ENCODE measurements at places on chromosomes 2 and 18.

GRCh38 chr2:200136655-200137054, 169.8 kb upstream of the SPATS2L start:
- DNase-seq = no peak

GRCh38 chr18:36460854-36461253, 163.3 kb downstream of the FHOD3 start:
- DNase-seq = no peak

- no peak for DNase-seq
Observed at GRCh38 chr2:241730671-241731293, 3.6 kb upstream of the D2HGDH start.

GRCh38 chr18:61738042-61738441, 154.8 kb downstream of the RNF152 start:
- no peak for DNase-seq

GRCh38 chr2:180907731-180908130, 72.7 kb upstream of the UBE2E3 start:
- no peak for DNase-seq

DNA sequence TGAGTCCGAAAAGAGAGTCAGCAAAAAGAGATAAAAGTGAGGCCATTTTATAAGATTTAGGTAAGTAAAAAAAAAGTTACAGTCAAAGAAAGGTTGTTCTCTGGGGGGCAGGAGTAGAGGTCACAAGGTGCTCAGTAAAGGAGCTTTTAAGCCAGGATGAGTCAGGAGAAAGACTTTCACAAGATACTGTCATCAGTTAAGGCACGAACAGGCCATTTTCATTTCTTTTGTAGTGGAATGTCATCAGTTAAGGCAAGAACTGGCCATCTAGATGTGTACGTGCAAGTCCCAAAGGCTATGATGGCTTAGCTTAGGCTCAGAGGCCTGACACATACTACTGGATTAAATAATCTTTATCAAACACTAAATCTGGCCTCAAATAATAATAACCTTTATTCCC, 1207.3 kb upstream of the FAM98A start:
- DNase-seq = no peak

GRCh38 chr2:108067820-108068405, 81.6 kb downstream of the SLC5A7 start:
- DNase-seq = no peak

DNA sequence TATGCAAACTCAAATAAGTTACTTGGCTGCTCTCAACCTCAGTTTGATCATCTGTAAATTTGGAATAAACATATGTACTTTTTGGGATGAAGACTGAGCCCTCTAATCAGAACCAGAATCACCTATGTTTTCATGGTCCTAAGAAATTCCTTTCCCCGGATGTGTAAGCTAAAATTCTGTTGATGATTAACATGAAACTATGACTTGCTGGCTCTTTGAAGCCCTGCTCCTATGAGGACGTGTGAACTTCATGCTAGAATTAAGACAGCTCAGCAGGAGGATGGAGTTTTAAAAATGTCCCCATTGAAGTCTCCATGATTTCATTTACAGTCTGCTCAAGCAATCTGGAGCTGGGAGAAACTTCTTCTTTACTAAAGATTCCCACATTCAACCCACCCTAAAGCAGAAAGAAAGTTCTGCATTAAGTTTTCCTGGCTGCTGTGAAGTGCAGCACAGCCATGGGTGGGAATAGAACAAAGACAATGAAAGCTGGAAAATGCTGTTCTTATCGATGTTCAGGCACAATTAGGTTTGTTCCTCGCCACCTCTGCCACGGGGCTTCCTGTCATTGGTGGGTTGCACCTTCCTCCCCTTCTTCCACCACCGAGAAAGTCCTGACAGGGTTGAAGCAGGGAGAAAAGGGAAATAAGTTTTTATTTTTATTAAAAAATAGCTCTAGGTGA, 50.9 kb downstream of the ADCYAP1 start:
- no peak for DNase-seq

DNA sequence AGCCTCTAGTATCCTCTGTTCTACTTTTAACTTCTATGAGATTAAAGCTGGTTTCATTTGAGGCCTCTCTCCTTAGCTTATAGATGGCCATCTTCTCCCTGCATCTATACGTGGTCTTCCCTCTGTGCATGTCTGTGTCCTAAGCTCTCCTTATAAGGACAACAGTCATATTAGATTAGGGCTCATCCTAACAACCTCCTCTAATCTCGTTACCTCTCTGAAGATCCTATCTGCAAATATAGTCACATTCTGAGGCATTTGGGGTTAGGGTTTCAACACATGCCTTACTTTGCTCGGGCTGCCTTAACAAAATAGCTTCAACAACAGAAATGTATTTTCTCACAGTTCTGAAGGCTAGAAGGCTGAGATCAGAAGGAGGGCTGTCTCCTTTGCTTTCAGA, 11.6 kb upstream of the APOB start:
- no peak for DNase-seq

- no peak for DNase-seq
Observed at GRCh38 chr2:175330195-175330594, 148.7 kb upstream of the ATP5MC3 start.

DNA sequence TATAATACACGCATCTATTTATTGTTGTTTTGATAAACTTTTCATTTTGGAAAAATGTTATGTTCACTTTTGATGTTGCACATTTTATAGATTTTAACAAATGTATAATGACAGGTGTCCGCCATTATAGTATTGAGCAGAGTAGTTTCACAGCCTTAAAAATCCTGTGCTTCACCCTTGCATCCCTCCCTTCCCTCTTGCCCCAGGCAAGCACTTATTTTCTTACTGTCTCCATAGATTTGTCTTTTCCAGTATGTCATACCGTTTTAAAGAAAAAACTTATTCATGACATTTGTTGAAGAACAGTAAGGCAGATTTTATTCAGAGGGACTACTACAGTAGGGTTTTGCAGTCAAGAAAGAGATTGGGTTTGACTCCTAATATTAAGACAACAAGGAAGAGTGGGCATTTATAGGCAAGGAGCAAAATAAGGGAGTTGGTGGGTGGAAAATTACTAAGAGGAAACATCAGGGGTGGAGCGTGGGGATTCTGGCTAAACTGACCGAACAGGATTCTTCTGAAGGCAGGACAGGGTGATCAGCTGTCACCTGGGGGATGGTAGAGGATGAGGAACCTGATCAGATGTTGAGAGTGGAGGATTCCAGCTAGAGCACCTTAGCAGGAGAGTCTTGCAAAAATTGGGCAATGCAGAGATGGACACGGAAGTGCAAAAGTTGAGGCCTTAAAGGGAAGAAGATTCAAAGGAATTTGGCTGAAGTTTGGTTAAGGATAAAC, 108.8 kb downstream of the NCK2 start:
- no peak for DNase-seq

GRCh38 chr2:209872675-209873074, 101.0 kb downstream of the UNC80 start:
- no peak for DNase-seq

- DNase-seq = no peak
Observed at GRCh38 chr2:60353863-60354262, 199.6 kb downstream of the BCL11A start.

GRCh38 chr2:181308766-181309515, 148.2 kb upstream of the ITGA4 start:
- DNase-seq = peak; percentile 26

DNA sequence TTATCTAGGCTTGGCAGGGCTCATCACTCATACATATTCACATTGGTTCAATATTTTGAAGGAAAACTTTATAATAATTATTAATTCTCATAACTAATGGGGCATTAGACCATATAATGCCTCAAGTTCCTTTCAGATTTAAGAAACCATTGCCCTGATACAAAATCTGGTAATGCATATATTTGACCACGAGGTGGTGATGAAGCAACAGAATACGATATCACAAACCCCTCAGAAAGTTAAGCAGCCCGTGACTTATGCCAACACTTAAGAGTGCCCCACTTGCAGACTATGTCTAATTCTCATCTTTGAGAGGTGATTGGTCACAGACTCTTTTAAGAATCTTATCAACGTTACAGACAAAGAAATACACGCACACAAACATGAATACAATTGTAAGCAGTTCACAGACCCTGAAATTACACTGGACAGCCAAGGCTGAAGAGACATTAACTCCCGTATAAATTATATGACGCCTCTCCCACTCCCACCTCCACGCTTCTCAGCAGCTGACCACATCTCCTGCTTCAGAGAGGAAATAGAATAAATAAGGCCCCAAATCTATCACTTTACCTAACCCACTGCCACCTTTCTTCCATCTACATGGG, 20.7 kb upstream of the DNAH6 start:
- peak; percentile 81 for DNase-seq

- DNase-seq = peak; percentile 1
Observed at GRCh38 chr2:52810460-52810859, 957.1 kb upstream of the CHAC2 start.

- peak; percentile 36 for DNase-seq
Observed at GRCh38 chr2:42128721-42129486, 40.2 kb upstream of the EML4 start.

- no peak for DNase-seq
Observed at GRCh38 chr2:74512744-74513604, 1.3 kb upstream of the TLX2 start.

DNA sequence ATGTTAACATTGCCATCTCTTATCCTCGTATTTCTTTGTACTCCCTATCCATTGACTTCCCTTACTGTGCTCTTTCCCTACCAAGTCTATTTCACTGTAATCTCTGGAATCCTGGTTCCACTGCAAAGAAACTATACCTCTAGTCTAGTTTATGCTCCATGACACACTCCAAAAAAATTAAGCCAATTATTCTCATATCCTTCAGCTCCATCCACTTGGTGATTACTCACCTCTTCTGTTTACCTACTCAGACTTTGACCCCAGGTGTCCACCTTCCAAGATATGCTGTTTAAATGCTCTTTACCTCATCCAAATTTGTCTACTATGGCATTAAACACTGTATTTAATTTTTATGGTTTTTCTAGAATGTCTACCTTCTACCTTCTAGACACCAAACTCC, 137.9 kb downstream of the ATAD2B start:
- no peak for DNase-seq

DNA sequence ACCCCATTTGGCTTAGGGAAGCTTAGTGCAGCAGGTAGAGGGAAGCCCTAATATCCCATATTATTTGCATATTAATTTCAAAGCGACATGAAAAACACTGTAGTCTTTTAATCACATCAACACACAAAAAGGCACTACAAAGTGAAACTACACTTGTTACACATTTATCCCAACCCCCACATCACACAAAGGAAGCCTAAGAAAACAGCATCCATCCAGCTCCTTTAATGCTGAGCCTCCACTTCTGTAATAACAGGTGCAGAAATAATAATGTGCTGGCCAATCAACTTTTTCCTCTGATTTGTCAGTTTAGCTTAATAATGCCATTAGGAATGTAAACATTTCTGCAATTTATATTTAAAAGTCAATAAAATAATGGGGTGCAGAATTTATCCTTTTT, 274.0 kb downstream of the TCF4 start:
- DNase-seq = no peak

GRCh38 chr2:220226546-220226945, 599.1 kb downstream of the SLC4A3 start:
- DNase-seq = no peak

DNA sequence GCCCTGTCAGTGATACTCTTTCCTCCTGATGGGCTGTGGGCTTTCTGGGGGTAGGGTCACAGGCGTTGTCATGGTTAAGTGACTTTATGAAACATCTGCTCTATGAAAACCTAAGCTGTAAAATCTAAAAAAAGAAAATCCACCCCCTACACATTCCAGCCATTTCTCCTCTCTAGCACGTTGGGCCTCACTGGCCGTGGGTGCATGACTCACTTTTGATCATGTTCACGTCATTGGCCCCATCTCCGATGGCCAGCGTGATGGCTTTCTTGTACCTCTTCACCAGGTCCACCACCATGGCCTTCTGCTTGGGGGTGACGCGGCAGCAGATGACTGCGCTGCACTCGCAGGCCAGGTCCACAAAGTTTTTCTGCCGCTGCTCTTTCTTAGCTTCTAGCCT, 39.3 kb upstream of the NARS1 start:
- DNase-seq = no peak

GRCh38 chr2:48112911-48113680, 206.8 kb upstream of the FBXO11 start:
- DNase-seq = no peak

DNA sequence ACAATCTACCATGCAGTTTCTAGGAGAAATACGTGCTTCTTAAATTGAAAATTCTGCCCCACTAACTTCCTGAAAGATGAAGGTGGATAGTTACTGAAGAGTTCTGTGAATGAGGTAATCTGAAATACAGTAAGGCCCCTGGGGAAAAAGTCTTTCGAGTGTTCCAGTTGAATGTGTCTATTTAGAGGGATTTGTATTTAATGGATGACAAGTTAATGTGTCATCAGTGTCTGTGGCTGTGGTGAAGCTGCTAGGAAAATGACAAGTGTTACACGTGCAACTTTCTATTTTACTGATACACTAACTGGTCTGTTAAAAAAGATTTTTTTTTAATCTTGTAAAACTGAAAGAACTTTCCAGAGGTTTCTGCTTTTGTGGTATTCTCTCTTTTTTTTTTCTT, 384.6 kb downstream of the STK39 start:
- no peak for DNase-seq

DNA sequence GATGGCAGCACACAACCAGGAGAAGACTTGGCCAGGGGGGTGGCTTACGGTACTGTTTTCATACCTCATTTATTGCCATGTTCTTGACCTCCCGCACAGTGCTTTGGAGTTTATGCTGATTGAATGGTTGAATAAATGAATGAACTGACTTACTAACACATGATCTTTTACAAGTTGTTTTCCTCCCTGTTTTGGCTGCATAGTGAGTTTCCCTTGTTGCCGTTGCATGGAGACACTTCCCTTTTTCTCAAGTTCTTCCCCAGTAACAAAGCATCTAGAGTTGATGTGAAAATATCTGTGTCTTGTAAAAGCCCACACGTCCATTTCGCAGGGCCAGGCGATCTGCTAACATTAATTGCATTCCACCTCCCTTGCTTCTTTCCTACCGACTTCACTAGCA, 35.7 kb upstream of the RAB1A start:
- no peak for DNase-seq

- no peak for DNase-seq
Observed at GRCh38 chr2:109560265-109560664, 53.5 kb downstream of the SEPTIN10 start.

GRCh38 chr2:52862801-52863200, 904.8 kb upstream of the CHAC2 start:
- no peak for DNase-seq

DNA sequence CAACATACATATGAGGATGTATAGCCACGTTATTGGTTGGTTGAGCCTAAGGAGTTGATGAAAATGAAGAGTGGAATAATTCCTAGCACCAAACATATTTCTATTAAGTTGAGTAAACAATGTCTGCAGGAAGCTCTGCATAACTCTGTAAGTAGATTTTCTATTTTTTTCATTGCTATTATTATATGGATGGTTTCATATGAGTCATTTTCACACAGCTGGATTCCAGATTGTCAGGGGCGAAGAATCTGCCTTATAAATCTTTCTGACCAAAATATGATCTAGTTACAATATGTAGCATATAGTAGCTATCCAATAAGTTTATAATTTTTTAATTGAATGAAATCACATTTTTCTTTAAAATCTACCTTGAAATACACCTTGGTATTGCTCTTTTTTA, 468.0 kb upstream of the PKDCC start:
- no peak for DNase-seq

- no peak for DNase-seq
Observed at GRCh38 chr2:28277466-28277865, 115.2 kb upstream of the FOSL2 start.

GRCh38 chr2:102140377-102140776, 2.2 kb upstream of the IL1R1 start:
- no peak for DNase-seq

- DNase-seq = no peak
Observed at GRCh38 chr2:47060652-47061170, 94.4 kb downstream of the STPG4 start.
